Small intestine (tissue), 16 donors: ENCODE measurements at places on chromosomes 16 and 17. TPM values are rescaled to one million over a fixed set of nuclear protein-coding genes. Genes with fewer than 3 reads are reported as not detected.

GRCh38 chr16:74747-75334 lies 2.4 kb upstream of the RHBDF1 start:
- DNase-seq: no peak

- DNase-seq: peak; percentile 93
Measured at GRCh38 chr17:67421869-67422273, 44.8 kb downstream of the PITPNC1 start.

DNA sequence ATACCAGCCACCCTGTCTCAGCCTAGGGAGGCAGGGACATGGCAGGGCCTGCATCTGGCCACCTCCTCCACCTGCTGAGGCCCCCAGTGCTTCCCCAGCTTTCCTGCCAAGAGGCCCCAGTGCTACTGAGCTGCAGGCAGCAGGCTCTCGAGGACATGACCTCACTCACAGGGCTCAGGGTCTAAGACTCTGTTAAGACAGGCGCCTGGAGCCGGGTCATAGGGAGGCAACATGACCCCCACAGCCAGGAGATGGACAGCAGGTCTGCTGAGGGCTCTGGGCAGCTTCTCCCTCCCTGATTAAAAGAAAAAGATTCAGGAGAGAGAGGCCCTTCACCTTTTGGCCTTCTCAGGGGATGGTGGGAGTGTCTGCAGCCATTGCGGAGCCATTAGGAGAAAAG lies 23.2 kb upstream of the FASN start:
- DNase-seq: no peak

DNA sequence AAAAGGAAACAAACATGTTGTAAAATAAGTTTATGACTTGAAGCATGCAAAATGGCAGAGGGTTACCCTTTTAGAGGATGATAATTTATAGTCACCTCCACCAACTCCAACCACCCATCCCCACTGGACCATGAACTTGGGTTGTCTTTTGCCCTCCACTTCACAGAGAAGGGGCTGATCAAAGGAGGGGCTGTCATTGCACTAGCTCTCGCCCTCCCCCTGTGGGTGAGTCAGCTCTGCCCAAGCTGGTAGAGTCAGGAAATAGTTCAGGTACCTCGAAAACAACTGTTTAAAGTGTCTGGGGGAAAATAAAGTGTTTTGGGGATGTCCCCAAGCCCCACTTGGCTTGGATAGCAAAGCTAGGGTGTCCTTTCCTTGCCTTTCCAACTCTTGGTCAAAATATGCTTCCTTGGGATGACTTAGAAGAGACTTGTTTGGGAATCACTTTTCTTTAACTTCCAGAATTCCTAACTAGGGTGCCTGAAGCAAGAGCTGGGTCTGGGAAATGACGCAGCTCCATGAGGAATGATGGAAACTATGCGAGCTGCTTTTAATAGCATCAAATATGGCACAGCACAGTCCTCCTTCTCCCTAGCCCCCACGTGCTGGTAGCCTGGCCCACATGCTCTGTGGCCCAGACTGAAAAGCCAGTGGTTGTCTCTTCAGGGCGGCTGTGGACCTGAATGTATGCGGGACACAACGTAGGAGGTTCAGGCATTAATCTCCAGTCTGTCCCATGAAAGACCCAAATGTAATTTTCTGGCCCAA lies 40.7 kb downstream of the TBX4 start:
- no peak for DNase-seq

- peak; percentile 54 for DNase-seq
Measured at GRCh38 chr16:17271687-17272086, 199.1 kb downstream of the XYLT1 start.

GRCh38 chr17:21287703-21288449 lies 3.4 kb downstream of the MAP2K3 start:
- peak; percentile 100 for DNase-seq

GRCh38 chr16:86020971-86021370 lies 122.0 kb downstream of the IRF8 start:
- no peak for DNase-seq

- DNase-seq: no peak
Measured at GRCh38 chr17:66337866-66338485, 35.6 kb downstream of the PRKCA start.

GRCh38 chr17:2688351-2689342 lies 22.9 kb downstream of the CLUH start:
- DNase-seq: no peak

DNA sequence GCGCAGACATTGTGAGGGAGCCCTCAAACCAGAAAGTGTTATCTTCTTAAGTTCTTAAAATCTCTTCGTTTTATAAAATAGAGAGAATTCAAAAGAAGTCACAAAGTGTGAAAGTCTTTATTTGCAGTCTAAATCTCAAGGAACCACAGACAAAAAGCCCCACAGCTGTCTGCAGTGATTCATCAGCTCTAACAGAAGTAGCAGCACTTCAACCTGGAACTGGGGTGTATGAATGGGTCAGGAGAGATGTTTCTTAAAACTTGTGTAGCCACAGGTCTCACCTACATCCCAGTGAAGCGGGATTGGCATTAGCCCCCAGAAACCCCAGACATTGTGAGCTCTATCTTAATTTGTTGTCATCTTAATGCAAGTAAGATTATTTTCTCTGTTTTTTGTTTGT lies 61.1 kb downstream of the CDYL2 start:
- no peak for DNase-seq

DNA sequence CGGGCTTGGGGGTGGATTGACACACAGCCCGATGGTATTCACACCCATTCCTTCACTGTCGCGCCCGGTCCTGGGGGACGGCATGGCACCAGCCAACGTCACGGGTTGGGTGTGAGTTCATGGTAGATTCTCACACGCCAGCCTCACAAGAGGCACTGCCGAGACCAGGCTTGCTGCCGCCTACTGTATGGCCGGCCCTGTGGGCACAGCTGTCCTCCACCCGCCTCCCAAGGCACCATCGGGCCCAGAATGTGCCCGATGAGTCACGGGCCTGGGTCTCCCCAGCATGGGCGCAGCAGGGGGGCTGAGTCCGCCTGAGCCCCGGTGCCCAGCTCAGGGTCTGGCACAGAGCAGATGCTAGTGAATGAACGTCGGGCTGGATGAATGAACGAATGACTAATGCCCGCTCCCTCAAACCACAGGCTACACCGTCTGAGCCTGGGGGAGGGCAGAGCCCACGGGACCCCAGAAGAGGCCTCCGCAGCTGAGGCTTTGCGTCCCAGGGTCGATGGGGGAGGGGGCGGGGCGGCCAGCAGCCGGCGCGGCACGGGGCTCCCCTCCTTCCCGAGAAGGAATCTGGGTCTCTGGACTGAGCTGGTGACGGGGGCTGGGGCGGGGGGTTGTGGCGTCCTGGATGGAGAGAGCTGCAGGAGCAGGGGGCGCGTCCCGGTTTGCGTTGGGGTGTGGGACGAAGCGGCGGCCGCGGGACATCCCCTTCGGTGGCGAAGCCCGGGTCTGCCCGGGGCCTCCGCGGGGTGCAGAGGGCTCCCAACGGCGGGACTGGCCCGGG lies 829 bp downstream of the PITPNM3 start:
- DNase-seq: peak; percentile 38

DNA sequence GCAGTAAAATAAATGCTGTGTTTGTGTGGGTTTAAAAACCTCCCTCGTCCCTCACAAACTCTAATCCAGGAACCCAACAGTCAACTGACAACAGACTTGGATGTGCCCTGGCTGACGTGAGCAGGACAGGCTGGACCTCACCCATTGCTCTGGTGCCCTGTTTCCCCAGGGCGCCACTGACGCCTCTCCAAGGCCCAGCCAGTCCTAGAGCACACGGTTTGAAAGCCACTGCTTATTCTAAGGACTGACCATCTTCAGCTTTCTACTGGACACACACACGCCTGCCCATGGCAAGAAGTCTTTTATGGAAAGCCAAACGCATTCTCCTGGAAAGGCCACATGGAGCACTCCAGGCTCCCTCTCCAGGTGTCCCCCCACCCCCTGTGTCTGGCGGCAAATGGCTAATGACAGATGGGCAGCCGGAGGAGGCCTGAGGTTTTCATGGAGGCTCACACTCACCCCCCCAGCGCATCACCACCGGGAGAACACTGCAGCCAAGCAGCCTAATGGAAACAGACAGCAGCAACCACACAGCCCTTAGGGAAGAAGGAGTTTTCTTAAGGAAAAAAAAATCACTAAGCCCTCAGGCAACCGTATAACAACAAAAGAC lies 319.2 kb downstream of the SOX9 start:
- DNase-seq: no peak

The POLG2 gene
- 23.9 TPM for polyA plus RNA-seq

The TP53TG3B gene
- not detected for polyA plus RNA-seq

The TBC1D3C gene
- 0.54 TPM for polyA plus RNA-seq

The ASIC2 gene
- not detected for polyA plus RNA-seq

The CMTM2 gene
- 0.19 TPM for polyA plus RNA-seq

The TBC1D3K gene
- 1.4 TPM for polyA plus RNA-seq

The RGS11 gene
- polyA plus RNA-seq: 0.49 TPM

The ACSM5 gene
- polyA plus RNA-seq: 0.16 TPM
